ENCODE measurements at places on chromosomes 3 and 15.

DNA sequence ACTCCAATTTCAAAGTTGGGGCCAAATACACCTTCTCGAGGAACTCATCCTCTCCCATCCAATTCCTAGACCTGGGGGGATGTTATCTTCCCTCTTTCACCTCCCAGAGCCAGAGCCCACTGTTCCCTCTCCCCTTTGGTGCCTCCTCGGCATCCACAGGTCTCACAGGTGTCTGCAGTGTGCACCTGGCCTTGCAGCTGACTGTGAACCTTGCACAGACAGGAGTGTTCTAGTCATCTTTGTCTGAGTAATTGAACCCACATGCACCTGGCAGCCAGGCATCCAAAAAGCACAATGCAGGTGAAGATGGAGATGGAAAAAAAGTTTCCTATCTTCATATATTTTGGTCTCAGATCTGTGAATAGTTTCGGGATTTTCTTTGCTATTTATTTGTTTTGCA lies 30.8 kb downstream of the PCOLCE2 start:
- DNase-seq = no peak

DNA sequence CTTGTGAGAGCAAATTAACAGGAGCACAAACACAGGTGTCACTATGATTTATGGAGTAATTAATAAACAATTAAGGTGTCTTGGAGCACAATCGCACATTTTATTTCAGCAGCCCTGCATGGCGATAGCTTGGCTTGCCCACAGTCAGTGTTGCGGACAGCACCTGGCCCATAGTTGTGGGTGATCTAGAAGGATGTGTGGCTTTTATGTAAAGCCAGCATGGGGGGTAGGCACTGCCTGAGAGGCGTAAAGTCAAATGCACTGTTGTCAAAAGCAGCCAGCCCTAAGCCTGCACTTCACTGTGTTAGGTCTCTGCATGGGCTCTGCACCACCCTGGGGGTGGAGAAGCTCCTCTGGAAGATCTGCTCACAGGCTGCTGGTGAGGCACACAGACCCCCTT lies 177.4 kb upstream of the PPP2R3A start:
- no peak for DNase-seq

DNA sequence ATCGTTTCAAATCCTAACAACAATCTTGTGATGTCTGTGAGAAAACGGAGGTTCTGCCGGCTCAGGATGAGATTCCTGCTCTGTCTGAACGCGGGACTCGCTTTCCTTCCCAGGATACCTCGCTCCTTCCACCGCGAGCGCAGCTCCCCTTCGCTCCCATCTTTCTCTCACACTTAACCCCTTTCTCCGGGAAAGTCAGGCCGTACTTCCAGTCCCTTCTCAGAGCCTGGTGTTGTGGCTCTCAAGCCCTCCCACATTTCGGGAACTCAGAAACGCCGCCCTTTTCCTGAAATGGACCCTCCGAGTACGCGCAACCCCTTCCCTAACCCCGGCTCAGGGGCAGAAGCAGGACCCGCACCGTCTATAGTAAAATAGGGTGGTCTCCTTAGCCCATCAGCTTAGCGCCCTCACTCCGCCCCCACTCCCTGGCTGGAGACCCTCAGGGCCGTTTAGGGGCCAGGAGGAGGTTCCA lies 378 bp upstream of the FEM1B start:
- no peak for DNase-seq

DNA sequence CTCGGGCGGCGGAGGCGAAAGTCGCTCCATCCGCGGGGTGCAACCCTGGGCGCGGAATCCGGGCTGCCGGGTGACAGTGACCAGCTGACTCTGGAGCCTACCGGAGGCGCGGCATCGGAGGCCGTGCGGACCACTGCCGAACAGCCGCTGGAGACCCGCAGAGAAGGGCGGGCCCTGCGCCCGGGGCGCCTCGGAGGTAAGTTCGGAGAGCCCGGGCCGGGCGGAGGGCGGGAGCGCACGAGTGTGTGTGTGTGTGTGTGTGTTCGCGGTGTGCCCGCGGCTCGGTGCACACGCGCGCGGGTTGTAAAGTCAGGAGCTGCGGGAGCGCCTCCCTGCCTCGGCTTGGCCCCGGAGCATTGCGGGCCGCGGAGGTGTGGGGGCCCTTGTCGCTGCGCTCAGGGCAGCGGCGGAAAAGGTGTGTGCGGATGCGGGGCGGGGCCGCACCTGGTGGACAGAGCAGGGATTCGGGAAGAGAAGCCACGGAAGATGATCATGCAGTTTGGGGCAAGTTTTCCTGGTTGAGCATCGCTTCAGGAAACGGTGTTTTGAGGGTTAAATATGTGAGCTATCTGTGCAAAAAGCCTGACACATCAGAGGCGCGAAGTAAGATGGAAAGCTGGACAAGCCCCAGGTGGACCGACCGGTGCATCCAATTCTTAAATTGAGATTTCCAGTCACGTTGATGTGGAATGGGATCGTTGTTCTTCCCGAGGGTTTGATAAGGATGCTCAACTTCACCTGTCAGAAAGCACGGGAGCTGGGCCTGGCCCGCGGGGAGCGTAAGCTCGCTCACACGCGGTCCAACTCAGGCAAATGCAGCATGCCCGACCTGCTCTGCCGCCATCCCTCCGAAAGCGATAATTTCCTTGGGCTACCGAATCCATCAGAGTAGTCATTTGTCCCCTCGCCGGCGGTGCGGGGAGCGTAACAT lies 474 bp downstream of the MINAR1 start:
- DNase-seq = no peak

- no peak for DNase-seq
Observed at GRCh38 chr15:69317392-69317841, 18.7 kb downstream of the PAQR5 start.

GRCh38 chr3:51896607-51897305 lies 6.4 kb downstream of the IQCF1 start:
- no peak for DNase-seq

DNA sequence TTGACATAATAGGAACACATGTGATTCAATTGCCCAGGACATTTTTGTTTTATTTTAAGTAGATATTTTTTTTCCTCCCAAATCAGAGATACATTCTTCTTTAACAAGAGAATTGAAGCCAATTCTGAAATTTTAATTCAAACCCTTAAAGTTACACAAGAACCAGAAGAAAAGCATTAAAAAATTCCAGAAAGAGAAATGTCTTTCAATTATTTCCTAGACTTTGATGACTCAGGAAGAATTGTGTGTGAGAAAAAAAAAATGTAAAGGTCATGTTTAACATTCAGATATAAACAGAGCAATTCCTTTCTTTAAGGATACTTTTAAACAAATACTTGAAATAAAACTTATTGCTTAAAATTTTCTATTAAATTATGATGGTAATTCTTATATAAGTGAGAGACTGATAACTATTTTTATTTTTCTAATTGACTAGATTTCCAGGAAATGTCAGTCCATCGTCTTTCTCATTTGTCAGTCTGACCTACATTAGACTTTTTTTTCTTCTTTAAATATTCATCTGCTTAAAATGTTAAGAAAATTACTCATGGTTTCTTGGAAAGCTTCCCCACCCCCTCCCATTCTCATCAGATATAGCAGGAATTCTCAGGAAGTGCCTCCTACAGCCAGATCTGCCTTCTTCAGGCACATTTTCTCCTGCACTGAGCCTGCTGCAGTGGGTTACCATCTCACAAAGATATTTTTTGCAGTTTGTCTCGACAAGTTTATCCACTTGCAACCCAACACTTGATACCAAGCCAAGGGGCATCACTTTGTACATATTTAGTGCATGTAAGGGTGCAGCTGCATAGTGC lies 261.8 kb upstream of the CBLB start:
- peak; percentile 51 for DNase-seq

DNA sequence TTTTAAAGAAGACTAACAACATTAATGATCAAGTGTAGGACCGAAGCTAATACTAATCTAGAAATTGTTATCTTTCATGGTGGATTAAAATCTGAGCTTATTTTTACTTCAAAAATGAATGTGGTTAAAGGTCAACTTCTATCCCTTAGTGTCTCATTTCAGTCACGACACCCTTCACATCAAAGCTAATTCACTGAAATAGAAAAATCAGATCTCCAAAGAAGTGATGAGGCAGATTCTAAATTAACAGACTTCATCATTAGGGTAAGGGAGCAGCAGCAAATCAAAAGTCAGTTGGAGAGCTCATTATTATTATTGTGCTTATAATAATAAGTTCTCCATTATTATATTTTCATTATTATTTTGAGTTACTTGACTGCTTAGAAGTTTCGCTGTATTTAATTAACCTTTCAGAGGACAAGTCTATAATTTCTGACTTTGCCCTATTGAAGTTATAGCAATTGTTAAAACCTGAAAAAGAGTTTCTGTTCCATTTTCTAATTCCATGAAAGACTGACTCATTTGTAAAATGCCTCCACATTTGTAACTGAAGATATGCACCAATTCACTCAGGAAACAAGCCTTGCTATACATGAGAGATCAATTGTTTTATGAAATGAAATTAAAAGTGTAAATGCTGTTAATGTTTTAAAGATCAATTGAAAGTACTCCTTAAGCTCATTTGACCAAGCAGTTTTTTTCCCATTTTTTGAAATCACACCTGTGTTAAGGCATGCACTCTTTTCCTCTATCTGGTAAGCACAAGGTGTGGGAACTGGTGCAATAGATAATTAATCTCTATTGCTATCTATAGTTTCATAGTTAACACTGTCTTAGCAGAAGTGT lies 23.1 kb upstream of the CMC1 start:
- DNase-seq = no peak

GRCh38 chr3:18236726-18237125 lies 188.4 kb downstream of the SATB1 start:
- DNase-seq = no peak

- no peak for DNase-seq
Observed at GRCh38 chr15:88255087-88255483, 1.5 kb downstream of the NTRK3 start.

- DNase-seq = no peak
Observed at GRCh38 chr3:168285506-168285905, 189.8 kb upstream of the GOLIM4 start.

GRCh38 chr15:61281328-61281727 lies 52.2 kb upstream of the RORA start:
- no peak for DNase-seq

DNA sequence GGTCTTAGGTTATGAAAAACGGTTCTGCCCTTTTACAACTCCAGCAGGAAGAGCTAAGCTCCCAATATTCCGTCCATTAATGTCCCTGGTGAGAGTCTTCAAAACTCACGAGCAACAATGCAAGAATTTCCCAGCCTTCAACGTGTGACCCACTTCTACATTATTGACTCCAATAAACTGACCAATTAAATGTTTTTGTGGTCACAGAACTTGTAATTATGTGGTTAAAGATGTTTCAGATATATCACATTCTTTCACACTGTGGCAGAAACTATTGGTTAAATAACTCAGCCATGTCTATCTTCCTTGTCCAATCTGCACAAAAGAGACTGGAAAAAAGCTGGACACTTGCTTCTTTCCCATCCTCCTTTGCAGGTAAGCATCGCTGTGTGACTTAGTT lies 286.6 kb upstream of the ADAMTS9 start:
- no peak for DNase-seq

- no peak for DNase-seq
Observed at GRCh38 chr15:48647962-48648361, 2.5 kb upstream of the FBN1 start.

DNA sequence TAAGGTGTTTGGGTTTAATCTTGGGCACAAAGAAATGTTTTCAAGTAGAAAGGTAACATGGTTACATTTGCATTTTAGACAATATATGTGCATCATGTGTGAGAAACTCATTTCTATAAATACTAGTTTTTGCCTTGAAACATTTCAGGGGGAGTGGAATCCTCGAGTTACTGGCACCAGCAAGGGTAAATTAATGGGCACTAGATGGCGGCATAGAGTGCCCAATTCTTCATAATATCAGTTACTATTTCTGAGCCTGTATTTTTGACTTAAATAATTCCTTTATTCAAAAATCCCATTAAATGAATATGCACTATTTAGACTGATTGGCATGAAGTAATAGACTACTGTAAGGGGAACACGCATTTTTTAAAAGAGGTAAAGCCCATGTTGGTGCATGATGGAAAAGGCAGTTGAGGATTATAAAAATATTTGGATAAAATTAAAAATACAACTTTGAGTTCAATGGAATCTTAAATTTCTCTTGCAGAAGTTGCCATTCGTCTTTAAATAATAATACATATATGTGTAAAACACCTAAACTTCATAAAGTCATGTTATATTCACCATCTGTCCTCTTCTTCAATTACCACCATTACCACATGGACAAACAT lies 106.3 kb downstream of the ZBTB20 start:
- no peak for DNase-seq

- no peak for DNase-seq
Observed at GRCh38 chr3:32706348-32707025, 21.5 kb downstream of the CNOT10 start.

- no peak for DNase-seq
Observed at GRCh38 chr3:42014921-42015533, 53.1 kb upstream of the ULK4 start.

All from GM04504 (cell line).